ENCODE measurements at places on chromosomes 7 and 10. TPM values are rescaled to one million over a fixed set of nuclear protein-coding genes. Genes with fewer than 3 reads are reported as not detected.

- no peak for DNase-seq
Measured at GRCh38 chr7:23539494-23539907, 7.7 kb upstream of the TRA2A start.

DNA sequence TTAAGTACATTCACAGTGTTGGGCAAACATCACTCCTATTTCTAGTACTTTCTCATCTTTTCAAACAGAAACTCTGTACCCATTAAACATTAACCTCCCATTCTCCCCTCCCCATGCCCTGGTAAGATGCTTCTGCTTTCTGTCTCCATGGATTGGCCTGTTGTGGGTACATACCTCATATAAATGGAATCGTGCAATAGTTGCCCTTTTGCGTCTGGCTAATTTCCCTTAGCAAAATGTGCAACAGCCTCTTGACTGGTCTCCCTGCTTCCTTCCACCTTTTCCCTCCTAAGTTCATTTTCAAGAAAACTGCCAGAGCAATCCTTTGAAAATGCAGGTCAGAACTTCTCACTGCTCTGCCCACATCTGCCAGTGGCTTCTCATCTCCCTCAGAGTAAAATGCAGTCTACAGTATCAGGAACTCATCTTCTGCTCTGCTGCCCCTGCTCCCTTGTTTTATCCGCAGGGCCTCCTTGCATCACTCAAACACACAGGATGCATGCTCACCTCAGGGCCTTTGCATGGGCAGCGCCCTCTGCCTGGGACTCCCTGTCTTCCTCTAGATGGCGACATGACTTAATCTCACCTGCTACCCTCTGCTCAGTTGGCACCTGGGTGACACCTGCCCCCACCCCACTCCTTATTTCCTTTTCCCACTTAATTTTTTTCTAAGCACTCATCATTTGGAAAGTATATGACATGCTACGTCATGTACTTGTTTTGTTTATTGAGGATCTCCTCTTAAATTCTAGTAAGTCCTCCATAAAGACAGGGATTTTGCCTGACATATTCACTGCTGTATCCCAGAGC is 44.3 kb upstream of the ECHDC3 start:
- DNase-seq = no peak

GRCh38 chr7:102412548-102412947 is 16.4 kb downstream of the PRKRIP1 start:
- no peak for DNase-seq

GRCh38 chr10:80471715-80472233 is 17.7 kb downstream of the TSPAN14 start:
- DNase-seq = peak; percentile 97

GRCh38 chr7:1862560-1862959 is 192.5 kb downstream of the ELFN1 start:
- no peak for DNase-seq

- no peak for DNase-seq
Measured at GRCh38 chr10:131996466-131997365, 15.0 kb upstream of the BNIP3 start.

GRCh38 chr7:16063716-16064675 is 357.3 kb downstream of the CRPPA start:
- DNase-seq = no peak

CPVL gene
- 9.8 TPM for polyA plus RNA-seq

INHBA gene
- polyA plus RNA-seq = 59.2 TPM

XRCC2 gene
- 2.0 TPM for polyA plus RNA-seq

COA1 gene
- polyA plus RNA-seq = 26.6 TPM

ZNF33A gene
- polyA plus RNA-seq = 12.3 TPM
